ENCODE measurements at places on chromosomes 5 and 9.

- DNase-seq, result no peak
These were observed 24.1 kb downstream of the DDX31 start for GRCh38 chr9:132645711-132646110.

DNA sequence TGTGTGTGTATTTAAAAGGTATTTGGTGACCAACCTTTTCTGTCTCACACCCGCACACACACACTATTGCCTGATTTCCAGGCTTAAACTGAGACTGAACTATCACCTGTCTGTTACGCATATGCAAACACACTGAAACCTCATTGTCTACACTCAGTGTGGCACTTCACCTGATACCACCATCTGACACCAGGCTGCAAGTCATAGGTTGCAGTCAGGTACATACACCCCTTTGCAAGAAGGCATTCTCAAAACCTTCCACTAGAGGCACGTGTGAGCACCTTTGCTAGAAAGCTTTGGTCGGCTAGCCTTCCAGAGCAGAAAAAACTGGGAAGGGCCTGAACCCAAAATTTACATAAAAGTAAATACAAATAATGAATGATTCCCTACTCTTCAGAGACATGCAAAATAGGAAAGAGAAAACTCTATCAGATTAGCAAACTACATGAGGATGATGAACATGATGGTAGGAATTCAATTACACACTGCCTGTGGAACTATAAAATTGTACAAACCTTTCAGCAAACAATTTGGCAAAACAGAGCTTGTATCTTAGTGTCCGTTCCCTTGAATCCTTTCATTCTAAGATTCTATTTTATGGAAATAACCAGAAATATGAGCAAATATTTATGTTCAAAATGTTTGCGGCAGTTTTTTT is 5.9 kb upstream of the FOXD1 start:
- DNase-seq, result no peak

- DNase-seq, result no peak
These were observed 562.8 kb upstream of the C9orf72 start for GRCh38 chr9:28136113-28136512.

DNA sequence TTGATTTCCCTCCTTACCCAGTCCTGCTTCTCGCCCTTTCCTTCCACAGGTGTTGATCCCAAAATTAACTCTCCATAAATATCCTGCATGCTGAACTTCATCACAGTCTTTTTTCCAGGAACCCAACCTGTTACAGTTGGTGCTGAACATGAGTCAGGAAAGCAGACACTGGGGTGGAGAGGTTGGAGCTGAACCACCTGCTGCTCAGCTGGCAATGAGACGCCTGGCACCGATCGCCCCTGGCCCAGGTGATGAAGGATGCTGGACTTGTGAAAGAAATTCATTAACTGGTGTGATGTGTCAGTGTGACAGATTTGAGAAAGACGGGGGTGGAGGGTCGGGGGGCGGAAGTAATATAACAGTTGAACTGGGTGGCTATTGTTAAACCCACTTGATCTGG is 30.6 kb downstream of the CPLX2 start:
- DNase-seq, result no peak

GRCh38 chr9:37870799-37871176 is 33.1 kb downstream of the SLC25A51 start:
- no peak for DNase-seq

- DNase-seq, result no peak
These were observed 5.8 kb upstream of the JAK2 start for GRCh38 chr9:4979239-4979638.

GRCh38 chr5:72154076-72154756 is 46.9 kb downstream of the MAP1B start:
- no peak for DNase-seq

GRCh38 chr5:170362102-170362501 is 27.1 kb downstream of the KCNMB1 start:
- no peak for DNase-seq

GRCh38 chr5:35963381-35963843 is 25.0 kb upstream of the CAPSL start:
- no peak for DNase-seq
